NCI-H2081 (cell line): ENCODE measurements at places on chromosomes 5 and 9.
A peak's percentile ranks its signal among the peaks of the same experiment; 100 is the strongest.

DNA sequence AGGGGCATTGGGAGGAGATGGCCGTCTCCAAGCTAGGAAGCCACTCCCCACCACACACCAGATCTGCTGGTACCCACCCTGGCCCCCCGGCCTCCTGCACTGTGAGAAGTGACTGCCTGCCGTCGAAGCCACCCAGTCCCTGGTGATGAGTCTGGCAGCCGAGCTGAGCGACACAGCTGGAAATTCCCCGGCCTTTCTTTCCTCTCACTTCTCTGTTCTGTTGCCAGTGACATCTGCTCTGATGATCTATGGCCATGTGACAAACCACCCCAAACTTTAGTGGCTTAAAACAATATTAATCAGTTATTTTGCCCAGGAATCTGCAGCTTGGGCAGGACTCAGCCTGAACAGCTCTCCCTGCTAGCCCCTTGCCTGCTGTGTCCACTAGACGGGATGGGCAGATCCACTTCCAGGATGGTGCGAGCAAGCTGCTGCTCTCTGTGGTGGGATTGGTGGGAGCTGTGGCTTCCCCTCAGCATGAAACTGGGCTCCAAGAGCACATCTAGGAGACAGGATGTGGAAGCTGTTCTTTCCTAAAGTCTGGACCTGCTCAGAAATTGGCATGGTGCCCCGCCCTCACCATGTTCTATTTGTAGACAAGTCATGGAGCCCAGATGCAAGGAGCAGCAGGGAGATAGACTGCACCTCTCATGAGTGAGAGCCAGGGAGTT lies 211.2 kb downstream of the GADD45G start:
- DNase-seq: no peak

DNA sequence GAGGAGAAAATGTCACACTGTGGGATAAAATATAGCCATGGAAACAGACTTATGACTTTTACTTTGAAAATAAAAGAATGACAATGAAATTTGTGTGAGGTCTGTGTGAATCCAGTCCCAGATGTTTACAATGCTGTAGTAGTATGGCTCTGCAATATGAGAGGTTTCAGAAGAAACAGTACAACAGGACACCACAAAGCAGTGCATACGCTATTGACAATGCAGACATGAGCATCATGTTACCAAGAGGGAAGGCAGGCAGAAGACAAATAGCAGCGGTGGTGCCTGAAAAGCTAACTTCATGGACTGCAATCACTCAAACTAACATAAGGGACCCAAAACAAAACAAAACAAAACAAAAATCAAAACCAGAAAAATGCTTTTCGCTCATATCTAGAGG lies 1.8 kb downstream of the FGF10 start:
- DNase-seq: no peak

DNA sequence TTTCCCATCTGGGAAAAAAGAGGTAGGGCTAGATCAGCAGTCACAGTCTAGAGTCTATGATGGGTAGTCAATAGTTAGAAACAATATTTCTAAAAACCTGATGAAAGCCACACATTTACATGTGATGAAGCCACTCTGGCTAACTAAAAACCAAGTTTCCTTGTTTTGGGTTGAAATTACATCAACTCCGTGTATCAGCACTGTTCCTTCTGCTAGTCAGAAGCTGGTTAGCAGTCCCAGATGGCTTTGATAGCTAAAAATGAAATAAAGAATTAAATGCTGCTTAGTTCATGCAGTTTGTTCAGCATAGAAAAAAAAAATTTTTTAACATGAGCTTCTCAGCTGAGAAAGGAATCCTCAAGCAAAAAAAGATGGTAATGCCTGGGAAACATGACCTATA lies 136.7 kb downstream of the FAM114A2 start:
- DNase-seq: no peak

- DNase-seq: no peak
Measured at GRCh38 chr5:4921929-4922328, 218.2 kb upstream of the ADAMTS16 start.

DNA sequence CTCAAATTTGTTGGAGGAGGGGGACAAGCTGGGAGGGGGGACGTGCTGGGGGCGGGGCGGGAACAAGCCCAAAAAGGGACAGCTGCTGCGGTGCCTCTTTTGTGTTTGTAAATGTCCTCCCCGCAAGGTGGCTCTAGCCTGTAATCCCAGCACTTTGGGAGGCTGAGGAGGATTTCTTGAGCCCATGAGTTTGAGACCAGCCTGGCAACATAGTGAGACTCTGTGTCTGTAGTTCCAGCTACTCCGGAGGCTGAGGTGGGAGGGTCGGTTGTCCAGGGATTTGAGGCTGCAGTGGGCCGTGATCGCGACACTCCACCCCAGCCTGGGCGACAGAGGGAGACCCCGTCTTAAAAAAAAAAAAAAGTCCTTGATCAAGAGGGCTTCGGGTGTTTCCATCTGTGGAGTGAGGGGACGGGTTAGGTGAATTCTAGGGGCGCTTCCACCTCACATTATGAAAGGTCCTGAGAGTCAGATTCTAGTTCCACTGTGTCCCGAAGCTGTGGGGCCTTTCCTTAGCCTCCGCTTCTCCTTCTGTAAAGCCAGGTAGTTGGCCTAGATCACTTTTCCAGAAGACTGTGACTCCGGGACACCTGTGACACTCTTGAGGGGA lies 779 bp upstream of the CTNNA1 start:
- DNase-seq: no peak

DNA sequence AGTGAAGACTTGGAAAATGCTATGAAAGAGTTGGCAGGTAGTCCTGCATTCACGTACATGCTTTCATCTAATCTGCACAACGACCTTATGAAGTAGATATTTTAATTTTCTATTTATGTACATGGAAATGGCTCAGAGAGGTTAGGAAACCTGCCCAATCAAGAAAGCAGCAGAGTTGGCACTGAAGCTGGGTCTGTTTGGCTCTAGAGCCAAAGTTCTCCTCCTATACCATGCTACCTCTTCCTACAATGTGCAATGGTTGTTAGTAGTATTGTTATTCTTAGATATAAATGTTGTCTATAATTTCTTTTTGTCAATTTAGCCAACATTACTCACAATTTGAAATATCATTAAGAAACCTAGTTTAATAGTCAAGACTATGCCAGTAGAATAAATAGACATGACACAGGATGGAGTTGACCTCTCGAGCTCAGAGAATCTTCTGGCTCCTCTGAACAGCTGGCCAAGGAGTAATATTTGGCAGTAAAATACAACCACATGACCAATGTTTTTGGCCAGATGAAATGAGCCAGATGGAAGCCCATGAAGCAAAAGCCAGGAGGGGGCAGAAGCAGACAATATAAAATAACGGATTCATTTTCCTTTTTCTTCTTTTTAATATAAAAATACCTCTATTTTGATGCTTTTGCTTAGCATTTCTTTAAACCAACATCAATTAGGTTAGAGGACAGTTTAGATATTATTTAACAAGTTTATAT lies 542.3 kb downstream of the PDE4D start:
- no peak for DNase-seq

DNA sequence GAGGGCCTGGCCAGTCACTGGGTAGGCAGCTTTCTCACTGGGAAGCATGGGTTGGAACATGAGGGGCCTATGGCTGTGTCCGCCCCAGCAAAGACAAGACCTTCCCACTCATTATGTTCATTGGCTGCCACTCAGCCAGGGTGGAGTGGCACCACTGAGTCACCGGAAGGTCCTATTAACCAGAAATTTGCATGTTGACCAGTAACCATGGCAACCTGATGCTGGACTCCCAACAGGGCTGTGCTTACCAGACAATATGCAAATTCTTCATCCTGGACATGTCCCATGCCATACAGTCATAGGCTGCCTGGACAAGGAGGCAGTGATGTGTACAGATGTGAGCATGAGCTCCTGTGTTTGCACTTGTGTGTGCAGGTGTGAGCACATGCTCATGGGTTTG lies 66.7 kb downstream of the PSD2 start:
- no peak for DNase-seq

DNA sequence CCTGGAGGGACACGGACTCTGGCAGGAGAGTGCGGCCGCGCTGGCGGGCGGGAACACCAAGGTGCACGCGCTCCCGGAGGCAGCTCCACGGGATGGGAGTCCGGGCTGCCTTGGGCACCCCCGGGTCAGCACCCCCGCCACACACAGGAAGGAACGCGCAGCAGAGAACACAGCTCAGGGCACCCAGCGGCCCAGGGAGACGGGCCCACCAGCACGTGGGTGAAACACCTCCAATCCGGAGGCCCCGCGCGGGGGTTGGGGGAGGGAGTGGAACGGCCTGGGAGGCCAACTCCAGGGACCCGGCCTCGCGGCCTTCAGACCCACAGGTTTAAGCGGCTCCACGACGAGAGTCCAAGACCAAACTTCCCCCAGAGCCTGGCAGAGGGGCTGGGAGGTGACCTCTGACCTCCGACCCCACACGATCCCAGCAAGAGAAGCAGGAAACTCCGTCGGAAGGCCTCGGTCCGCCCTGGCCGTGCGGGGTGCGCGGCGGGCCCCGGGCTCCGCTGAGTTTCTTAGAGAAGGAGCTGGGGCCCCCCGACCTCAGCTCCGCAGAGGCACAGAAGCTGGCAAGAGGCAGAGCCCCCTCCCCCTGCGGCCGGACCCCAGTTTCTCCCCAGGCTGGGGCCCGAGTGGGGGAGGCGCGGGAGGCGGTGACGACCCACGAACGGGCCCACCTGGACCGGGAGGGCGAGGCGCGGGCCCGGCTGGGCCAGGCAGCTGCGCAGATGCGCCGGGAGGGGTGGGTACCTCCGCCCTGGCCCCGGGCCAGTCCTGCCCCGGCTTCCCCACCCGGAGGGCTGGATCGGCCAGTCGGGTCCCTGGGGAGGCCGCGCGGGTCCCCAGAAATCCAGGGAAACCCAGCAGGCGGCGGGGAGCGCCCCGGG lies 851 bp downstream of the NACC2 start:
- peak; percentile 25 for DNase-seq

DNA sequence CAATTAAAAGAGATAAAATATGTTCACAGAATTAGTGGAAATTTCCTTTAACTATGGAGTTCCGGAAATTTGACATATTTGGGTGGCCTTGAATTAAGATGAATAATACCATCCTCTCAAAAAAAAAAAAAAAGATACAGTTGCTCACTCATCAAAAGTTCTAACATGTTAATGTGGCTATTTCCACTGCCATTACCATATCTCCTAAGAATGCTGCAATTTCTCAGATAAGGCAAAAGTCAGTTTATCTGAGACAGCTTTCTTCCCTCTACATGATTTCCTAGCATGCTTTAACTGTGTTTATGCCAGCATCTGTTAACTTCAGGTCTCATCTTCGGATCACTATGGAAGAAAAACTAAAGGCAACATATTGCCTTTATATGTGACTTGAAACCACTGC lies 2.6 kb downstream of the FASTKD3 start:
- no peak for DNase-seq

GRCh38 chr5:36896476-36896875 lies 19.9 kb downstream of the NIPBL start:
- DNase-seq: no peak

- no peak for DNase-seq
Measured at GRCh38 chr9:95437559-95437958, 79.2 kb downstream of the PTCH1 start.

DNA sequence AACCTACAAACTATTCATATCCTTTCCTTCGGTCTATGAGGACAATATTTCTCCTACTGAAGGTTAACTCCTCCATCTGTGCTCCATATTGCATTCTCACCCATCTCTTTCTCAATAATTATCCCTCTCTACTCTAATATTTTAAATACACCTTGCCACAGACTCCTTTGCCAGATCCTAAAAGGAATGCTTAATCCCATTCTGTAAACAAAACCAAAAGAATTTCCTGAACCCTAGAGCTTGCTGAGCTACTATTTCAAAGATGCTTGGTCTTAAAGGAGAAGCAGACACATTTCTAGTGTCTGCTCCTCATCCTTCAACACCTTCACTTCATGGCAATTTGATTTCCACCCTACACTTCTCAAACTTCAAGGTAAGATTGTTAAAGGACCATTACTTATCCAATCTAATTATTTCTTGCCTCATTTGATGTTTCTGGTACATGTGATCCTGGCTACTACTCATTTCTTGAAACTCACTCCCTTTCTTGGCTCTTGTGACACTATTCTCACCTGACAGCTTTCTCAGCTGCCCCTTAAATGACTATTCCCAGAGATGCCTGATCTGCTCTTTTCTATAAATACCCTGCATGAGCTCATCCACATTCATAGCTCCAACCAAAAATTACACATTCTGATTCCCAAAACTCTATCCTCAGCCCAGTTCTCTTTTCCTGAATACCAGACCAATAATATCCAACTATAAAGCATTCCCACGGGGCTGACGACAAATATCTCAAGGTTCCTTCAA lies 20.2 kb downstream of the HOMER1 start:
- no peak for DNase-seq

DNA sequence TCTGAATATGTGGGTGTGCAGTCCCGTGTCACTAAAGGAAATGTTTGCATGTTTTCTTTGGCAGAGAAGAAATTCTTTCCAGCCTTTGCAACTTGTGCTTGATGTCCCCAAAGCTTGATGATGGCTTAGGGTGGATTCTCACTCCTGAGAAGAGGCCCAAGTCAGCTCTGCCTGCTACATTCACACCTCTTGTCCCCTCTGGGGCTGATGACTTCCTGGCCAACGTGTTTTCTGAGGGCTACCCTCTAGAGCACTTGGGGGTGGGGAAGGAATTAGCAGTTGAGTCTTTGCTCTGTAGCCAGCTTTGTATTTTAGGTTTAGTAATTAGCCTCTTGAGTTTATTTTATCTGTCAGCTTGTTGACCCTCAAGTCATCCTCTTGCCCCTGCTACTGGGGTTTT lies 19.7 kb downstream of the CYSTM1 start:
- no peak for DNase-seq

GRCh38 chr5:126826619-126827215 lies 49.8 kb downstream of the LMNB1 start:
- no peak for DNase-seq

- DNase-seq: no peak
Measured at GRCh38 chr9:137491735-137492432, 32.8 kb upstream of the NSMF start.
